HuH-7 (cell line): ENCODE measurements at places on chromosomes 7 and 10.

GRCh38 chr7:4018601-4019316 is 663.3 kb upstream of the FOXK1 start:
- DNase-seq, result no peak

DNA sequence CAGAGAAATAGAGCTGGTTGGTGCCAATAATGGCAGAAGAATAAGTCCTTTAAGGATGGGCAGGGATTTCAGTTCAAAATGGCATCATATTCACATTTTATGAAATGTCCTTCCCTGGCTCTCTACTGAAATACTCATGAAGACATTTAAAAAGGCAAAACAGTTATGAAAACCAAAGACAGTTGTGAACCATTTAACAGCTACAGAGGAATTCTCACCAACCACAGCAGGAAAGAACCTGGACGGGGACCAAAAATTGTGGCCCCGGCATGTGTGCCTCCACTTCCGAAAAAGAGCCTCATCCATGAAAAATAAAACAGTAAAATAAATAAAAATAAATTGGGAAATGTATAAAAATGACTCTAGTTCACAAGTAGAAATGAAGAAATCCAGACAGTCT is 539.5 kb downstream of the SUGCT start:
- no peak for DNase-seq

DNA sequence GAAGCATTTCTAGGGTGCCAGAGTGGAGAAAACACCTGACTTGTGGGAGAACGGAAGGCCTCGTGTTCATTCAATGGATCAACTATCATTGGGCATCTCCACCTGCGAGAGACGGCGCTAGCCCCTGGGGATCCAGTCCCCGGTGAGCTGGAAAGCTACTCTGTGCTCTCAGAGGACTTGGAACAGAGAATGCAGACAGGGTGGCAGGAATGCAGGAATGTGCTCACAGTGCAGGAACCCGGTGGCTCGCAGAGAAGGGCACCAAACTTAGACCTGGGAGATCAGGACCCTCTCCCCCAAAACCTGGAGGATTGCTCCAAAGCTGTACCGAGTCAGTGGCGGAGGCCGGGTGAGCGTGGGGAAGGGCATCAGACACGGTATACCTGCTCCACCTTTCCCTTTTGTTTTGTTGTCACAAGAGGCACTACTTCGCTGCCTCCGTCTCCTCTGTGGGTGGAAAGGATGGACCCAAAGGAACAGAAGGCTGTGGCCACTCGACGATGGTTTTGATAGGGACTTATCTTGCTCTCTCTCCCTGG is 569.0 kb upstream of the C7orf33 start:
- no peak for DNase-seq

DNA sequence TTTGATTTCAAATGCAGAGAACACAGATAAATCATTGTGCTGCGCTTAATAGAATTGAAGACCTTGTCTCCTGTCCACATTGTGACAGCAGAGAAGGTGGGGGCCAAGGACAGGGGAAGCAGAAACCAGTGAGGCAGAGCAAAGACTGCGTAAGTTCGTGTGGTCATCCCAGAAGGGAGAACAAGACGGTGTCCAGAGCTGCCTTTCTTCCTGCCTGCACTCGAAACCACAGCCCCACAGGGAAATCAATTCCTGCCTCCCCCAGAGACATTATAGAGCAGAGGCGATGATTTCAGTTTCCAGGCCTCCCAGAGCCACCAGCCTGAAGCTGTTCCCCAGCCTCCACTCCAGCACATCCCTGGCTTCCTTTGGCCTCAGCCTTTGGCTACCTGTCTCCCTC is 39.7 kb upstream of the UCN3 start:
- no peak for DNase-seq

- DNase-seq, result no peak
These were observed 593.5 kb upstream of the MGMT start for GRCh38 chr10:128873411-128874054.

- DNase-seq, result no peak
These were observed 337.5 kb downstream of the RPS24 start for GRCh38 chr10:78371136-78371535.

DNA sequence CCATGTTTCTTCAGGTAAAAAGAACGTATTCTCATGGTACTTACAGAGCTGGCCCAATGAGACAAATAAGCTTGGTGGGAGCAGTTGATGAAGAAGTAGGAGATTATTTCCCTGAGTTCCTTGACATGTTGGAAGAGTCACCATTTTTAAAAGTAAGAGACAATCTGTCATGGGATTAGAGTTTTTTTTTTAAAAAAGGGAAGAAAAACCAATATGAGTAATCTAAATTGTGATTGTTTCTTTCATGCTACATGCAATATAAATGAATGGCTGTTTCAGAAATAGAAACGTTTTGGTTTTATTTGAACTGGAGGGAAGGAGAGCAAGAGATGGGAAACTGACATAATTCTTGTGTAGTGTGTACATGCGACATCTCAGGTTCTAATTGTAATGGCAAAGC is 32.8 kb downstream of the TMEM60 start:
- DNase-seq, result no peak

- DNase-seq, result no peak
These were observed 2.7 kb downstream of the EVX1 start for GRCh38 chr7:27245124-27245797.

- DNase-seq, result no peak
These were observed 21.2 kb upstream of the ZMIZ1 start for GRCh38 chr10:79047584-79047874.

- peak; percentile 92 for DNase-seq
These were observed 7.2 kb upstream of the PGAM2 start for GRCh38 chr7:44072364-44073231.

DNA sequence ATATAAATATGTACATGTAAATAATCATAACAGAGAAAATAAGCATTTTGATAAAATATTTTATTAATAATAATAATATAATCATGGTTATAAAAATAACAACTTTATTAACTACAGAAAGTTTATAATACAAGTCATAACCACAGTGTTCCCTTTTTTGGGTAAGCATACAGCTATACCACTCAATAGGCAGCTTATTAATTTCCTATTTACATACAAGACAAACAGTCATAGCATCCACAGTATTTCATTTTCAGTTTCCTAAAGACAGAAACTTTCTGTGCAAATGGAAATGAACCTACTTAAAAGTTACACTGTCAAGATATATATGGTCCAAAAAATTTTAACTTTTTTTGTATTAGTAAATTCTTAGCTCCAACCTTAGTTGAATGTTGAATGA is 70.9 kb downstream of the HGF start:
- no peak for DNase-seq

GRCh38 chr10:90398566-90398965 is 459.3 kb downstream of the HTR7 start:
- no peak for DNase-seq

GRCh38 chr10:13784067-13784466 is 197.3 kb downstream of the PRPF18 start:
- DNase-seq, result no peak

GRCh38 chr10:27715505-27715904 is 30.1 kb downstream of the MKX start:
- DNase-seq, result no peak

- DNase-seq, result no peak
These were observed 6.7 kb downstream of the TLL2 start for GRCh38 chr10:96507044-96507443.

DNA sequence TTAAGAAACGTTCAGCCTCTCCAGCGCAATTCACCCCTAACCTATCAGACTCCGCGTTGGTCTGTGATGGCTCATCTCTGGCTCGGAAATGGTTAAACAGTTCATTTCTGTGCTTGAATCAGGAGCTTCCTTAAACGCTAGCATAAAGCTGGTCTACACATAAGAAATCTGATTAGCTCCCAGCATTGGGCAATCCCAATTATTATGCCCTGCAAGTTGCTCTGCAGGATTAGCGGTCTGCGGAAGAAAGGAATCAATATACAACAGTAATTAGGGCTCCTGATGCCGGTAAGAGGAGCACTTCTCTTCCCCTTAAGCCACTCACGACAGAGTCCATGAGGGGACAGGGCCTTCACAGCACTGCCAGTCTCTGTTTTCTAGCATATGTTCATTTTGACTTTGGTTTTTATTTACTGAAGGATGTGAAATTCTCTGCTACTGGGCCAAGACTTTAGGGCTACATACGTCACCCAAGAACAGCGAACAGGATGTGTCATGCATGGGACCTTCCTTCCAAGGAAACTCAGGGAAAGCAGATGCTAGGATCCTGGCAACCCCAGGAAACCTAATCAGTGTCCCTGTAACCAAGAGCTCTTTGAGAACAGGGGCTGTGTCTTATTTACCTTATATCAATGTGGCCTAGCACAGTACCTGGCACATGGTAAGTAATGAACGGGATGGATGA is 324.4 kb downstream of the KCNMA1 start:
- no peak for DNase-seq

GRCh38 chr7:50662041-50662694 is 97.0 kb upstream of the DDC start:
- DNase-seq, result no peak

DNA sequence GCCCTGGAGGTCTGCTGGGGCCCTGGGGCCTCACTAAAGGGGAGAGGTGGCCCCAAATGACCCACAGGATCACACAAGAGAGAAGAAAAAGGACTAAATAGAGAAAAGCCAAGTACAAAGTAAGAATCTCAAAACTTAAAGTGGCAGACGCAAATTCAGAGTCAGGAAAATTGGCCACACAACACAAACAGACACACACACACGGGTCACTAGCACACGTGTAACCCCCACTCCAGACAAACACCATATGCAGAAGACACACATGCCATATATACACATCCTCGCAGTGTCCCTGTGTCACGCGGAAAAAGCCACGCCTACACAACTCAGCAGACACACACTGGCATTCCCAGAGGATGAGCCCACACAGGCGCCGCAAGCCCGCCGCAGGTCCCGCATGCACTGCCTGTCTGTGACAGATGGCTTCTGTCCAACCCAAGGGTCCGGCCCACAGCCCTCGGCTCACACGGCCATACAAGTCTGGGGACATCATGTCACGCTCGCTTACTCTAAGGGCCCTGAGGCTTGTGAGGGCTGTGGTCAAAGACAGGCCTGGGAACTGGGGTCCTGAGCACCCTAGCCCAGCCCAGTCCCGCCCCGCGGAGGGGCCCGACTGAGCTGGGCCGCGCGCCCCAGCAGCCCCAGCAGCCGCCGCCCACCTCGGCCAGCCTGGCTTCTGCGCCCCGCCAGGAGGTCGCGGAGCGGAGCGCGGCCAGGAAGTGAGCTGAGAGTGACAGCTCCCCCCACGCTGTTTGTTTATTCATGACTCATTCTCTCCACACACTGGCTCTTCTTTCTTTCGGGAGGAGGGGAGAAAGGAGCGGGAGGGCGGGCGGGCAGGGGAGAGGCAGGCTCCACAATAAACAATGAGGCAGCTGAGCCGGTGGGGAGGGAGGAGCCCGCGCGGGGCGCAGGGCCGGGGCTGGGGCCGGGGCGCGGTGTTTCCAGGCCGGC is 95.5 kb upstream of the ZMIZ1 start:
- peak; percentile 90 for DNase-seq

DNA sequence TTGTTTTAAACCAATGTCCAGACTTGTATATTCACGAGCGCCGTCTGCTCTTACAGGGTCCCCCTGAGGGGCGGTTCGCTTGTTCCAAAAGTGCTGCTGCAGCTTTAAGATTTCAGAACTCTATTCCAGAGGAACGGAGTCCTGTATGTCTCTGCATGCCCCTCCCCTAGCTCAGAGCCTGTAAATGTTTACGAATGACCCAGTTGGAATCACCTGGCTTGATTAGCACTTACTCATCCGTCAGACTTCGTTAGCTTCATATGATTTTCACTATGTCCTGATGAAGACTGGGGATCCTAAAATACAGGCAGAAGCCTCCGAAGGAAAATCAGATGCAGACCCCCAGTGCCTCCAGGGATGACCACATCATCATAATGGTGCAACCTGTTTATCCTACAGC is 4.5 kb upstream of the CHST15 start:
- no peak for DNase-seq

DNA sequence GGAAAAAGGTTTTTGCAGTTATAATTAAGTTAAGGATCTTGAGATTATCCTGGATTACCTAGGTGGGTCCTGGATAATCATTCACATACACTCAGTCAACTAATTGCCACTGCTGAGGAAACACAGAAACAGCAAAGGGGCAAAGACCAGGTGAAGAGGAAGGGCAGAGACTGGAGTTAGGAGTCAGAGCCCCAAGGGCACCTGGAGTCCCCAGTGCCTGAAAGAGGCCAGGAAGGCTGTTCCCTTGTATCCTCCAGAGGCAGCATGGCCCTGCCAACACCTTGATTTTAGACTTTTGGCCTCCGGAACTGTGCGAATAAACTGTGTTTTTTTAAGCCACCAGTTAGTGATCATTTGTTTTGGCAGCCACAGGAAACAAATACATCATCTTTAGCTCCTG is 24.6 kb downstream of the PRR15 start:
- no peak for DNase-seq

- no peak for DNase-seq
These were observed 435.6 kb upstream of the FOXK1 start for GRCh38 chr7:4246536-4246935.

DNA sequence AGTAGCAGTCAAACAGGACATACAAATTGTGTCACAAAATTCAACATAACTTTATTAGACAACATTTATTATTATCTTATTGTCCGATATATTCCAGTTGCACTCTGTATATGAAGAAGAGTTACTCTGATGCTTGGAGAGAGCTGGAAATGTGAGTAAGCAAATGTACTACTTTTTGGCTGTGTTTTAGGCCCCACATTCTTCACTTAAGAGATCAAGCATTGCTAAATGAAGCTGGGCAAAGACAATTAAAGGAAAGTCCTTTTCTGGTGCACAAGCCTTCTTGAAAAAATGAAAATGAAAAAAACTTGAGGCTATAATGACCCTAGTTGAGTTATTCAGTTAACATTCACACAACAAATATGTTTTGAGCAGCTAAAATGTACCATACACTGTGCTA is 26.1 kb downstream of the MYPN start:
- no peak for DNase-seq

DNA sequence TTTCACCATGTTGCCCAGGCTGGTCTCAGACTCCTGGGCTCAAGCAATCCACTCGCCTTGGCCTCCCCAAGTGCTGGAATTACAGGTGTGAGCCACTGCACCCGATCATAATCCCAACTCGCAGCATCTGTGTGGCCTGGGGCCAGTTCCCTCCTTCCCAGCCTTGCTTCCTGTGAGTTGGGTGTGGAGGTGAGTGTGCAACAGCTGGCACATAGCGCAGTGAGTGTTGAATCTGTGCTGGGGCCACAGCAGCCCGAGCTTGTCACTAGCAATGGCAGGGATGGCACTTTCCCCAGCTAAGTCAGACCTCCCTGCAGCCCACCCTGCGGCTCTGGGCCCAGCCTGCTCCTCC is 12.2 kb downstream of the TMEM184A start:
- no peak for DNase-seq

- DNase-seq, result no peak
These were observed 111.5 kb upstream of the SVIL start for GRCh38 chr10:29746080-29746797.

GRCh38 chr7:157673573-157673972 is 336.8 kb downstream of the DNAJB6 start:
- no peak for DNase-seq
